ENCODE measurements at places on chromosomes 1 and 21.

GRCh38 chr1:66231681-66232463 is 302.1 kb upstream of the SGIP1 start:
- no peak for DNase-seq

GRCh38 chr1:22792396-22793160 is 81.9 kb downstream of the EPHB2 start:
- DNase-seq: no peak

GRCh38 chr1:112689842-112690237 is 15.4 kb downstream of the MOV10 start:
- no peak for DNase-seq

- DNase-seq: no peak
These were observed 134.6 kb downstream of the BRINP2 start for GRCh38 chr1:177305040-177306018.

DNA sequence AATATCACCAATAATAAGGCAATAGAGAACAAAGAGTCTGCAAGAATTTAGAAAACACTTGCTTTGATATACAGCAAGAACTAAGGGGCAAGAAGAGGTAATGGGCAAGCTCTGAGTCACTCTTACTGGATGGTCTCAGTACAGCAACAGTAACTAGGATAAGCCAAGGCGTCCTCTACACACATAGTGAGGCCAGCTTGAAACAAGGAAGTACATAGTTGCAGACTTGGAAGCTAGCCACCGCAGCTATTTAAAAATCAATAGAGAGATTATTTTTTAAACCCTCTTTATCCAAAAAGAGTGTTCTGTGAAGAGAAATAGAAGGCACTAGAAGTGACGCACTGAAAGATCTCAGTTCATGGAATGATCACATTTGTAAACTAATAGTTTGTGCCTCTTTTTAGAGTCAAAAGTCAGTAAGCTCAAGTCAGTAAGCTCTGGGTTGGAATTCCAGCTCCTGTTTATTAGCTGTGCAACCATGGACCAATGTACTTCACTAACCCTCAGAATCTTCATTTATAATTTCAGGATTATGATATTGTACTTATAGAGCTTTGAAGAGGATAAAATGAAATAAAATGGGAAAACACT is 118.6 kb downstream of the AKT3 start:
- DNase-seq: no peak

DNA sequence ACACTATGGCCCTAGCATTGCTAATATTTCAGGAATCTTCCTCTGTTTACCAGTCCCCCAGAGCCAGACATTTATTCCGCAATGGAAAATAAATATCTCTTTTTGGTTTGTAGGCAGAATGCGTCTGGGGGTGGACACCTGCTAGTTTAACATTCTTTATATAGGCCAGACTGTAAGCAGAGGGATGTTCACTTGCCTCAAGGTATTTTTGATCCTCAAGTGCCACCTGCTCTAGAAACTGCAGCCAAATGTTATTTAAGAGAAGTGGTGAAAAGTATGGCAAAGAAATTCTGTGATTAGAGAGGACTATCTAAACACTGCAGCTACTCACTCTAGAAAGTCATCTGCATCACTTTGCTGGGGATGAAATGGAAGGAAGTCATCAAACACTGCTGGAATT is 164.7 kb downstream of the NEGR1 start:
- no peak for DNase-seq

DNA sequence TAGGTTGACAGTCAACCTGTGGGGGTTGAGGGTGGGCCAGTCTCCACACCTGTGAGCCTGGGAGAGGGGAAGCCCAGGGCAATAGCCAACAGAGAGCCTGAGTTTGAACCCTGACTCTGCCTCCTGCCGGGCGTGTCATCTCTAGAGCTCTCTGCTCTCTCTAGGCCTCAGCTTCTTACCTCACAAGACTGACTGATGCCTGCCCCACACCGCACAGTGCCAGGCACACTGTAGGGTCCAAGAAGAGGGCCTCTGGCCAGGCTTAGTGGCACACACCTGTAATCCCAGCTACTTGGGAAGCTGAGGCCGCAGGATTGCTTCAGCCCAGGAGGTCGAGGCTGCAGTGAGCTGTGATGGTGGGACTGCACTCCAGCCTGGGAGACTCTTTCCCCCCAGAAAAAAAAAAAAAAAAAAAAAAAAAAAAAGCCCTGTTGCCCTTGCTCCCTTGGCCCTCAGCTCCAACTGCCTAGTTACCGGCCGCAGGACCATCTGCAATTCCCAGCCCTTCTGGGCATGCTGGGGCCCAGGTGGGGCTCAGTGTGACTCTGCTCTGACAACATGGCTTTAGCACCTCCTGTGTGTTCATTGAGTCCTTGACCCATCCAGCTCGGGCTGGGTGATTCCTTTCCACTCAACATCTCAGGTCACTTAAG is 25.1 kb downstream of the GRHL3 start:
- DNase-seq: no peak

- no peak for DNase-seq
These were observed 10.0 kb upstream of the RYR2 start for GRCh38 chr1:237032029-237032428.
